ENCODE measurements at places on chromosomes 1 and 21.

DNA sequence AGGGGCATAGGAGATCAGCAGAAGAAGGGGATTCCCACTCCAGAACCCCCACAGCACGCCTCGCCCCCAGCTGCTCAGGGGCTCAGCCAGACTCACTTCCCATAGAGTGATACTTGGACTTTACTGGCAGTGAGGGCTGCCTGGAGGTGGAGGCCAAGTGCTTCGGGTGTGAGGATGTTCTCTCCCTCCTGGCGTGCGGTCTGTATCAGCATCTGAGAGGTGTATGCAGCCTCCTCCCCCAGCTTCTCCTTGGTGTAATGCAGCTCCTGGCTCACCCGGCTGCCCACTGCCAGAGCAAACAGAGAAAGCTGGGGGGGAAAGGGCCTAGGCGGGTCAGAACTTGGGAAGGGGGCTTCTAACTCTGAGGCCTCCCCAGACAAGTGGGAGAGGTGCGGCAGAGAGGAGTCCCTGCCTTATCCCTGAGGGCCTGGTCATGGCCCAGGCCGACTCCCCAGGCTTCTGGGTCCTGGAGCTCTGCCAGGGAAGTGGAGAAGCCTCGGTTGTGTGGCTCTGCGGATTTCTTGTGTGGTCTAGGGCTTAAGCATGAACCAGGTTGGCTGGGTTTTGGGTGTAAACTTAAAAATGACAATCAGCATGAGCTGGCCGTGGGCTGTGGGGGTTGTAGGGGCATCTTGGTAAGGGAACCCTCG is 10.9 kb downstream of the PTCH2 start:
- no peak for DNase-seq

- no peak for DNase-seq
Measured at GRCh38 chr1:119116725-119117124, 23.7 kb downstream of the WARS2 start.

DNA sequence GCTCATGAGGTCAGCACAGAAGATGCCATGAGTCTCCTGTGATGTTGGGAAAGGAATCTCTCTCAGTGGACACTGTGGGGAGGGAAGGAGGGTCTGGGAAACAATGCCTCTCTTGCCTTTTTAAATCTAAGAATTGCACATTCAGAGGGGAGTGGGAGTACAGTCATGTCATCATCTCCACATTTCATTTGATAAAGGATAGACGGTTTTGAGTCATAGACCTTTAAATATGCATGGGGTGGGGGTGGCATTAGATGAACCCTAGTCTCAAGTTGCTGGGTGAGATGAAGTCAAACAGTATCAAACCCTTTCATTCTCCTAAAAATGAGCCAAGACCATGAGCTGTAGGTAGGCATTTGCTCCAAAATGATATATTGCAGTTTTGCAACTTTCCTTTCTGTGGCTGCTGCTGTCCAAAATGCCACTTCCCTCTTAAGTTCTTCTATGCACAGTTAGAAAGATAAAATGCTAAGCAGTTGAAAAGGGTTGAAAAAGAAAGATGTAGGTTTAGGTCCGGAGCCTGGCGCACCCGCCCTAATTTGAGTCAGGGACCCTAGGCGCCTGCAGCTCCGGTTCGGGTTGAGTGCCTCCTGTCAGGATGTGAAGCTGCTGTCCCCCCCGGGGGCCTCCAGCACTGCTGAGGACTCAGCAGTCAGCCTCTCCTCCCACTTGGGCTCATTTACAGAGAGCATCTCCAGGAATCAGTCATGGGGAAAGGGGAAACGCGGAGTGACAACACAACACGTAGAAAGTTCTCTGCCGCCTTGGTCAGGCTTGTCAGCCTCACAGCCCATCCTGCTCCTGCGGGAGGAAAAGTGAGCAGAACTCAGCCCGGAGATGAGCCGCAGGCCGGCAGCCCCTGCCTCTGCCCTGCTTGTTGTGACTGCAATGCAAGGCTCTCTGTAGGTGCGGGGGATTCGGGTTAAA is 479.3 kb upstream of the RUNX1 start:
- peak; percentile 67 for DNase-seq

GRCh38 chr1:239947801-239948200 is 143.9 kb upstream of the FMN2 start:
- DNase-seq, result no peak

DNA sequence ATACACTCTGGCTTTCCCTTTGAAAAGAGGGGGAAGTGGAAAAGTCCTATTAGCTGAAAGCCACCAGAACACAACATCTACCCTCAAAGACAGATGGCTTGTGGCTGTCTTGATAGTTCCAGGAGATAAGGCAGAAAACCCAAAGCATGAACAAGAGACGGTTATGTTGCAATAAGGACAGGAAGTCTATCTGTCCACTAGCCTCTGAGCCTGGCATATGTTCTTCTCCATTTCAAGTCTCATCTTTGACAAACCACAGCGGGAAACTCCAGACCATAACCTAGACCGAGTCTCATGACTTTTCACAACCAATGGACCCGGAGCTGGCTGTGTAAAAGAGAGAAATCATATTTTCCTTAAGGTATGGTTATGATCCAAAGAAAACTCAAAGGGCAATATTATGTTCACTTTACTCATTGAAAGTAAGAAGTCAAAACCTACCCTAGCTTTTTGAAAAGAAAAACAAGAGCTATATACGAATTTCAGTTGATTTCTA is 33.8 kb downstream of the DUSP10 start:
- peak; percentile 87 for DNase-seq

DNA sequence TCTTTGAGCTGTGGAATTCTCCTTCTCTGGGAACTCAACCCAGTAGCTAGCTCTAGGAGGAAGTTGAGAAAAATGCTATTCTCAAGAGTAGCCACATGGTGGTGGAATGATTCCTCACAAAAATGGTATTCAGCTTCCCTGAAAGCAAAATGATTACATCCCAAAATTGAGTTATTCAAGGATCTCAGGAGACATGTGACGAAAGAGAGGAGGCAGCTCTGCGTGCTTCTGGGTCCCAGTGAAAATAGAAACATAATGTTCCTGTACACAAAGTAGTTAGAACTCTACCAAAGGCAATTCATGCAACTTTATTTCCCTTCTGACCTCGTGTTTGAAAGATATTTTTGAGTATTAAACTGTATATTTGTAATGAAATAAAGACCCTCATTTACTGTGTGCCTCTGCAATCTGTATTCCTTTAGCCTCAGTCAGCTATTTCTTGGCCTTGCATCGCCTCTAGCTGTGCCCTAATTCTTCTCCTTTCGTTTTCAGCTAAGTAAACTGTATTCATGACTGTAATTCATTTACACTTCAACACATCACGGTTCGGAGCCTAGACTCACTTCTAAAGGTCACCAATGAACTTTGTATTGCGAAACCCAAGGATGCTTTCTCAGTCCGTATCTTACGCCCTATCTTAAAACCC is 167.3 kb downstream of the FASLG start:
- peak; percentile 63 for DNase-seq

- peak; percentile 84 for DNase-seq
Measured at GRCh38 chr1:222654849-222655248, 37.0 kb downstream of the MIA3 start.

- no peak for DNase-seq
Measured at GRCh38 chr1:2530513-2531361, 674 bp upstream of the HES5 start.

DNA sequence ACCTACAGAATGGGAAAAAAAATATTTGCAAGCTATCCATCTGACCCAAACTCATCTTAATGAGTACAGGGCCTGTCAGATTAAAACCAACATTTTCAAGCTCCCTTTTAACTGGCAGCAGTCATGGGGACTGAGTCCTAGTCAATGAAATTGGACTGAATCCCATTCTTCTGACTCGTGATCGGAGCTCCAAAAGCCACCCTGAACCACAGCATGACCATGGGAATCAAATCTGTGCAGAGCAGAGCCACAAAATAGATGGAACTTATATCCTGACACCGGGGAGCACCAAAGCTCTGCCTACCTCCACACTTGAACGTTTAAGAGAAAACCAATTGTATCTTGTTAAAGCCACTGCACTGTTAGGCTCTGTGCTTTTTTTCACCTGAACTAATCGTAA is 5.0 kb upstream of the RWDD3 start:
- DNase-seq, result no peak

GRCh38 chr1:35683012-35683411 is 35.7 kb downstream of the C1orf216 start:
- no peak for DNase-seq

DNA sequence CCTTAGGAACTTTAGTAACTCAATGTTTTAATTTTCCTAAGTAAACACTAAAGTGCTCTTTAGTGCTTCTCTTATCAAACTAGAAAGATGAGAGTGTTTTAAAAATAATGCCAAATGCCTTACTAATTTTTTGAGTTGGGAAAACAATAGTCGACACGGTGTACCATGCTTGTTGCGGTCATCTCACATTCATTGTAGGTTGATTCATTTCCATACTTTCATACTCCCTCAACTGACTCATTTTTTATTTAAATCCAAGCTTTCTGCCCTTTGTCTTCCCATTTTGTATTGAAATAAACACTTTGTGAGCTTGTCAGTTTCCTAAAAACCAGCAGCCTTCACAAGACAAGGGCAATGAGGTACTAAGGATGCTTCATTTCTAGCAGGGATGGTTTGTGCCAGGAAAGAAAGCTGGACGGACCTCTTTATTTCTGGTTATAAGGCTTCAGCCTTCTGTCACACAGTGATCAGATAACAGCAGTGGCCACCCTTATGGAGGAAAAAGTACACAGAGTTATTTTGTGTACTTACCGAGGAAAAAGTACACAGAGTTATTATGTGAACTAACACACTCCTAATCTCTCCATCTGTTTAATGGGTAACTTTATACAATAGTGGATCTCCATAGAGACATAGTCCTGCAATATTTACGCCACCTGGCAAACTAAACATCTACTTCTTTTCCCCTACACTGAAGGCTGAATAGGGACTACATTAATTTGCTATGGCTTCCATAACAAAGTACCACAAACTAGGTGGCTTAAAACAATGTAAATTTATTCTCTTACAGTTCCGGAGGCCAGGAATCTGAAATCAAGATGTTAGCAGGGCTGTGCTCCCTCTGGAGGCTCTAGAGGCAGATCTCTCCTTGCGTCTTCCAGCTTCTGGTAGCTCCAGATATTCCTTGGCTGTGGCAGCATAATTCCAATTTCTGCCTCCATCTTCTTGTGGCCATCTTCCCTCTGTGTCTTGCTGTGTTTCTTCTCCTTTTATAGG is 13.0 kb upstream of the CCDC190 start:
- no peak for DNase-seq

Measured in natural killer cell treated with Interleukin-12 subunit alpha and Interleukin-12 subunit beta and Interleukin-15 and Interleukin-18, amount 100 ng/mL, for 72 hours (primary cell).